ENCODE measurements at places on chromosomes 4 and X.

- H3K27me3 ChIP-seq = no peaks in the 10 kb centered on the region
- no peaks in the 10 kb centered on the region for H3K4me1 ChIP-seq
- H3K4me3 ChIP-seq = no peak overlapping the region
- no peak for DNase-seq
Measured at GRCh38 chr4:150746156-150746555, 164.2 kb downstream of the MAB21L2 start.

GRCh38 chrX:44637282-44637681 is 94.6 kb upstream of the FUNDC1 start:
- no peaks in the 10 kb centered on the region for H3K36me3 ChIP-seq
- H3K4me1 ChIP-seq = no peaks in the 10 kb centered on the region
- no peaks in the 10 kb centered on the region for H3K27me3 ChIP-seq
- H3K27ac ChIP-seq = no peak overlapping the region
- H3K4me3 ChIP-seq = no peak overlapping the region

- H3K4me3 ChIP-seq = no peak overlapping the region
- no peak overlapping the region for H3K27ac ChIP-seq
- H3K27me3 ChIP-seq = no peaks in the 10 kb centered on the region
Measured at GRCh38 chr4:2702770-2703169, 53.4 kb downstream of the TNIP2 start.

- no peaks in the 10 kb centered on the region for H3K27me3 ChIP-seq
- H3K27ac ChIP-seq = no peak overlapping the region
- H3K36me3 ChIP-seq = no peaks in the 10 kb centered on the region
- no peaks in the 10 kb centered on the region for H3K4me1 ChIP-seq
- no peak for DNase-seq
Measured at GRCh38 chrX:26411045-26411444, 195.1 kb downstream of the MAGEB5 start.

GRCh38 chrX:112670977-112671376 is 8.8 kb downstream of the LHFPL1 start:
- H3K36me3 ChIP-seq = no peaks in the 10 kb centered on the region
- no peak for DNase-seq
- no peaks in the 10 kb centered on the region for H3K4me1 ChIP-seq
- H3K4me3 ChIP-seq = no peak overlapping the region
- H3K27me3 ChIP-seq = no peaks in the 10 kb centered on the region

GRCh38 chrX:148629434-148629833 is 129.0 kb downstream of the AFF2 start:
- H3K4me1 ChIP-seq = no peaks in the 10 kb centered on the region
- H3K36me3 ChIP-seq = no peaks in the 10 kb centered on the region

DNA sequence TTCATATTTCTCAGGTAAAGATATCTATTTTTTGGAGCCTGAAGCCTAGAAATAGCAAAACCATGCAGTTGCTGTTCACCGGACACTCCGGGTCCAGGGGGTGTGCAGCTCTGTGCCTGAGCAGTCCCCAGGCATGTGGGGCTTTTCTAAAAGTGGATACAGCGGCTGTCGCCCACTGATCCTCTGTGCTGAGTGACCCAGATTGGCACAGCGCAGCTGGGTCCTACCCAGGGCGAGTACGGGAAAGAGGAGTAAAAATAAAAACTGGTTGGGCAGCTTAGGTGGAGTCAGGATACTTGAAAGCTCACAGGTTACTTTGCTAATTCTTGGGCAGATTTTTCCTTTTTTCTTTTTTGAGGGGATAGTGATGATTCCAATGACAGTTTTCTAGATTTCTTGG is 118.8 kb downstream of the UCHL1 start:
- DNase-seq = no peak
- no peaks in the 10 kb centered on the region for H3K27me3 ChIP-seq

- H3K27me3 ChIP-seq = no peaks in the 10 kb centered on the region
- H3K4me3 ChIP-seq = no peak overlapping the region
- no peak for DNase-seq
- H3K4me1 ChIP-seq = no peaks in the 10 kb centered on the region
Measured at GRCh38 chr4:112214390-112215264, 17.0 kb upstream of the AP1AR start.

- H3K4me1 ChIP-seq = no peaks in the 10 kb centered on the region
- no peak for DNase-seq
- H3K36me3 ChIP-seq = no peaks in the 10 kb centered on the region
- H3K4me3 ChIP-seq = no peak overlapping the region
- no peaks in the 10 kb centered on the region for H3K27me3 ChIP-seq
- H3K27ac ChIP-seq = no peak overlapping the region
Measured at GRCh38 chr4:167688660-167689142, 403.6 kb upstream of the ANXA10 start.

- no peak overlapping the region for H3K27ac ChIP-seq
- no peaks in the 10 kb centered on the region for H3K4me1 ChIP-seq
- no peak overlapping the region for H3K4me3 ChIP-seq
- H3K27me3 ChIP-seq = no peaks in the 10 kb centered on the region
- DNase-seq = no peak
- H3K36me3 ChIP-seq = no peaks in the 10 kb centered on the region
Measured at GRCh38 chrX:107894038-107894437, 68.4 kb downstream of the MID2 start.

DNA sequence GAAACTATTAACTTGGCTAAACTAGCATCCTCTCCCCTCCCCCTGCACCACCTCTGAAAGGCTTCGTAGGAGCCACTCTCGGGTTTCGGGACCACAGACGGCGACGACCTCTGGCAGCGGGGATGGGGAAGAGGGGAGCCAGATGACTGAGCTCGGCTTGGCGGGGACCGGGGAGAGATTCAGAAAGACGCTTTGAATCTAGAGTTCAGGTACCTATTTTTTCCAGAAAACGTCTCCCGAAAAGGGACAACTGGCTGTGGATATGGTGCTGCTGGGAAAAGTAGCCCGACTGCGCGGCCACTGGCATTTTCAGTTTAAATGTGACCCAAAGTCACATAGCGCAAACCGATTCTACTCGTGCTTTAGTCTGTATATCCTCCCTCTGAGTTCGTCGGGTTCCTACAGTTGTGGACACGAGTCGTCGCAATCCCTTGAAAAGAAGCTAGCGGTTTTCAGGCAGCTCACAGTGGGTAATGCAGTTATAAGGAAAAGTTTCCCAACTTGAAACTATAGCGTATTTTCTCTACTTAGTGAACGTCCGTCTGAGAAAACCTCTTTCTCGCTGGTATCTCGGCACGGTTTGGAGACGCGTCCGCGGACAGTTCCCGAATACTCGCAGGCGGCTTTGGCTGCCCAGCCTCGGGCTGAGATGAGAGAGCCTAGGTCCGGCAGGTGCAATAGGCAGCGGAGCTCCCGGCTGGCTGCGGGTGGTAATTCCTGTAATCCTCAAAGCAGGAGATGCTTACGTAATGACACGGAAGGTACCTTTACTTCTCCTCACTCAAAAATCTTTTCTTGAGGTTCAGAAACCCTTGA is 1.3 kb downstream of the PARM1 start:
- no peaks in the 10 kb centered on the region for H3K36me3 ChIP-seq
- no peak for DNase-seq
- peak overlapping the region; percentile 92 for H3K27ac ChIP-seq
- no peaks in the 10 kb centered on the region for H3K27me3 ChIP-seq
- H3K4me1 ChIP-seq = no peaks in the 10 kb centered on the region

- DNase-seq = no peak
- no peak overlapping the region for H3K27ac ChIP-seq
- no peak overlapping the region for H3K4me3 ChIP-seq
- H3K27me3 ChIP-seq = no peaks in the 10 kb centered on the region
- H3K36me3 ChIP-seq = no peaks in the 10 kb centered on the region
Measured at GRCh38 chr4:48958582-48958981, 27.5 kb upstream of the CWH43 start.

GRCh38 chr4:71235311-71236201 is 103.3 kb upstream of the SLC4A4 start:
- H3K4me1 ChIP-seq = peaks cover 29% of the 10 kb centered on the region
- DNase-seq = no peak
- H3K27me3 ChIP-seq = no peaks in the 10 kb centered on the region
- H3K27ac ChIP-seq = peak overlapping the region; percentile 40

DNA sequence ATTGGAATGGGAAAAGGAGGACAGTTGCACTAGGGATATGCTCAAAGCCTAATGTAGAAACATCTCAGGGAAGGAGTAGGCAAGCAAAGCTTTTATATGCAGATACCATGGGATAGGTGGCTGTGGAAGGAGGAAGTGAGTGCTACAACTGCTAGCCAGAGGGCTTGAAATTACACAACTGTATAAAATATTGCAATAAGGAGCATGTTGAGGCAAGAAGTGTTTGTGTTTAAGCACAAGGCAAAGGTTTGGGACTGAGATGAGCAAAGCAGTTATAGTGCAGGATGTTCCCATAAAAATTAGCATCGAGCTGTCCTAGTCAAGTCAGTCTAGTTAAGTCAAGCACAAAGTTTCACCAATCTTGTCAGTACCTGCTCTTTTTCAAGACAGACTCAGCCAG is 35.6 kb upstream of the DCAF8L1 start:
- no peaks in the 10 kb centered on the region for H3K4me1 ChIP-seq
- H3K27me3 ChIP-seq = no peaks in the 10 kb centered on the region
- DNase-seq = no peak
- no peak overlapping the region for H3K27ac ChIP-seq
- no peaks in the 10 kb centered on the region for H3K36me3 ChIP-seq
- H3K4me3 ChIP-seq = no peak overlapping the region

DNA sequence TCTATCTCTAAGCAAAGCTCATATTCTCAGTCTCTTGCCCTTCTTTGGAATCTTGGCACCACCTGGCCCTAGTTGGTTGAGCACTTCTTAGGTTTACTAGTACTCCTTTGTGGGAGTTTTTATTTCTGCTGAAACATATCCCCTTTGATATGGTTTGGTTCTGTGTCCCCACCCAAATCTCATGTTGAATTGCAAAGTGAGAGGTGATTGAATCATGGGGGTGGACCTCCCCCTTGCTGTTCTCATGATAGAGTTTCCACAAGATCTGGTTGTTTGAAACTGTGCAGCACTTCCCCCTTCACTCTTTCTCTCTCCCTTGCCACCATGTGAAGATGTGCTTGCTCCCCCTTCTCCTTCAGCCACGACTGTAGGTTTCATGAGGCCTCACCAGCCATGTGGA is 22.2 kb upstream of the SYNPO2 start:
- H3K4me1 ChIP-seq = no peaks in the 10 kb centered on the region
- no peak overlapping the region for H3K27ac ChIP-seq
- H3K36me3 ChIP-seq = no peaks in the 10 kb centered on the region
- DNase-seq = no peak

- H3K36me3 ChIP-seq = no peaks in the 10 kb centered on the region
- H3K27ac ChIP-seq = no peak within 1 kb of the TSS
- no peak within 1 kb of the TSS for H3K4me3 ChIP-seq
- no peaks in the 10 kb centered on the region for H3K27me3 ChIP-seq
- H3K4me1 ChIP-seq = no peaks in the 10 kb centered on the region
Measured at GRCh38 chrX:48683411-48683982, at the start of gene WAS. WAS (plus strand) TSS chrX:48683799; CDS start chrX:48683854, 55 bp downstream.

DNA sequence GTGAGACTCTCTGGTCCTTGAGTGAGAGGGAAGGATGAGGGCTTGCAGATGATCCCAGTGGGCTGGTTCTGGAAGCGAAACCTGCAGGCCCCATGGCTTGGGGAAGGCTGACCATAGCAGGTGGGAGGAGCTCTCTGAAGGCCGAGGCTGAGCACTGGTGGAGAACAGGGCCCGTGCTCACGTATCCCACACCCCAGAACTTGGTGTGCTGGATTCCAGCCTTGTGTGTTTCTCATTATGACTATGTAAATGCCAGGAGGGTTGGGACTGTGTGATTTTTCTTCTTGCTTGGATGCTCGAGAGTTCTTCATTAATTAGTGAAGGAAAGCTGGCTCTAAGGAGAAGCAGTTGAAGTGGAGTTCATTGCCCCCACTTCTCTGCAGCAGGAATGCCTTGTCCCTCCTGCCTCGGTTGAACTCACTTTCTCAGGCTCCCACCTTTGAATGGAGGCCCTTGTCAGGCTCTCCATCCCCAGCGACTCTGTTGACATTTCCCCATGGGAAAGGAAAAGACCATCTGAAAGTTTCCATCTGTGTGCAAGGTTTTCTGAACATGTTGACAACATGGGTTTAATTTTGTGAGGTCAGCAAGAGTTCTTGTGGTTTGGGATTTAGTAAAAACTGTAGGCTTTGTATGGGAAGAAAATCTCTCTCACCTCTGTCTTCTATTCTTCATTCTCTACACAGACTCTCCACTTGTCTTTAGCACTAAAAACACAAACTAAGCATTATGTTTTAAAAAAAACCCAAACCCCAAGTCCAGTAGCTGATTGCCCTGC is 57.7 kb downstream of the TBL1X start:
- H3K36me3 ChIP-seq = no peaks in the 10 kb centered on the region
- no peak overlapping the region for H3K27ac ChIP-seq
- no peak overlapping the region for H3K4me3 ChIP-seq
- no peaks in the 10 kb centered on the region for H3K4me1 ChIP-seq
- DNase-seq = no peak

- H3K27me3 ChIP-seq = no peaks in the 10 kb centered on the region
- H3K36me3 ChIP-seq = no peaks in the 10 kb centered on the region
- no peak for DNase-seq
- no peak overlapping the region for H3K4me3 ChIP-seq
Measured at GRCh38 chr4:64001229-64001898, 407.9 kb downstream of the TECRL start.

DNA sequence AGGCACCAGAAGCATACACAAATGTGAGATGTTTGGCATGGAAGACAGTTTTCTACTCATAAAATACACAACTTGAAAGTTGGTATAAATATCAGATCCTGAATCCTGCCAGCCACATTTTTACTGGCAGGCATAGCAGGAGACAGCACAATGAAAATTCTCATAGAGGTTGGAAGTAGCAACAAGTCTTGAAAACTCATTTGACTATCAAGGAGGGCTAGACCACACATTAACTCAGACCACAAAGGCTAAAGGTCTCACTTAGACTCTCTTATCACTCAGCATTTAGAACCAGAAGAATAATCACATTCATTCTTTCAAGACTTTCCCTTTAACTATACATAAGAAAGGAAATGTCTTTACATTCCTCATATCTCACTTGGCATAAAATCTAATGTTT is 56.5 kb downstream of the SORBS2 start:
- no peaks in the 10 kb centered on the region for H3K36me3 ChIP-seq
- peaks cover 33% of the 10 kb centered on the region for H3K4me1 ChIP-seq
- H3K27me3 ChIP-seq = no peaks in the 10 kb centered on the region
- H3K27ac ChIP-seq = peak overlapping the region; percentile 56
- no peak overlapping the region for H3K4me3 ChIP-seq

GRCh38 chr4:150229520-150229919 is 151.3 kb downstream of the DCLK2 start:
- H3K36me3 ChIP-seq = peaks cover 4% of the 10 kb centered on the region
- no peak for DNase-seq
- H3K27me3 ChIP-seq = no peaks in the 10 kb centered on the region
- H3K4me1 ChIP-seq = no peaks in the 10 kb centered on the region
- no peak overlapping the region for H3K27ac ChIP-seq

GRCh38 chrX:132843363-132843762 is 115.1 kb downstream of the HS6ST2 start:
- no peak overlapping the region for H3K4me3 ChIP-seq
- H3K4me1 ChIP-seq = no peaks in the 10 kb centered on the region
- peak overlapping the region; percentile 6 for H3K27ac ChIP-seq
- H3K36me3 ChIP-seq = no peaks in the 10 kb centered on the region
- no peak for DNase-seq
- H3K27me3 ChIP-seq = no peaks in the 10 kb centered on the region

DNA sequence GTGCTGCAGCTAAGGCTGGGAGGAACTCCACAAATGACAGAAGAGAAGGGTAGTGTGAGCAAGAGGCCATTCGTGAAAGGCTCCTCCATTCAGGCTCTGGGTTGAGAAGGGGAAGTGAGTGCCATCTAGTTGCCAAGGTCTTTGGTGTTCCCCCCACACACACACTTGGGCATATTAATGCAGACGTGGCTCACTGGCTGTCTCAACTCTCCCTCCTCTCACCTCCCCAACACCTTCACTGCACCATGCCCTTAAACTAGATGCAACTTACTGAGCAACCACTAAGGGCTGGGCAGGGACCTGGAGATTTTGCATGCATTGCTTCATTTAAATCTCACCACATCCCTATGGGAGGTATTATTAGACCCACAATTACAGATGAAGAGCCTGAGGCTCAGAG is 8.7 kb downstream of the CLRN2 start:
- H3K4me3 ChIP-seq = no peak overlapping the region
- no peaks in the 10 kb centered on the region for H3K4me1 ChIP-seq
- no peak overlapping the region for H3K27ac ChIP-seq
- H3K36me3 ChIP-seq = no peaks in the 10 kb centered on the region
